Renal cortical epithelial cell (primary cell): ENCODE measurements at places on chromosomes 11 and 22. TPM values are rescaled to one million over a fixed set of nuclear protein-coding genes. Genes with fewer than 3 reads are reported as not detected.

OR52I2 gene
- not detected in 2 replicates for total RNA-seq

- peak; percentile 30 for DNase-seq
Observed at GRCh38 chr11:702462-703461, 3.3 kb upstream of the EPS8L2 start.

- no peak for DNase-seq
Observed at GRCh38 chr11:119363081-119363850, 16.8 kb upstream of the MFRP start.

DNA sequence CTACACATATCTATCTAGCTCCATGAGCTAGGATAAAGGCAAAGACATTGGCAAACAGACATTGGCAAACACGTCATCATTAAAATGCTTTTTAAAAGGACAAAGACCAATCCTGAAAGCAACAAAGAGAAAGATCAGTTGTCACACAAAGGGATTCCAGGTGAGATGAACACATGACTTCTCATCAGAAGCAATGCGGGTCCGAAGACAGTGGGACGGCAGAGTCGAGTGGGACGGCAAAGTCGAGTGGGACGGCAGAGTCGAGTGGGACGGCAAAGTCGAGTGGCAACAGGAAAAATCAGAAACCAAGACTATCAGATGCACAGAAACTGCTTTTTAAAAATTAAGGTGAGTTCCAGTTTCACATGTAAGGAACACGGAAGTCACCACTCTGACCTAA lies 609.5 kb downstream of the BRD1 start:
- DNase-seq = no peak

DNA sequence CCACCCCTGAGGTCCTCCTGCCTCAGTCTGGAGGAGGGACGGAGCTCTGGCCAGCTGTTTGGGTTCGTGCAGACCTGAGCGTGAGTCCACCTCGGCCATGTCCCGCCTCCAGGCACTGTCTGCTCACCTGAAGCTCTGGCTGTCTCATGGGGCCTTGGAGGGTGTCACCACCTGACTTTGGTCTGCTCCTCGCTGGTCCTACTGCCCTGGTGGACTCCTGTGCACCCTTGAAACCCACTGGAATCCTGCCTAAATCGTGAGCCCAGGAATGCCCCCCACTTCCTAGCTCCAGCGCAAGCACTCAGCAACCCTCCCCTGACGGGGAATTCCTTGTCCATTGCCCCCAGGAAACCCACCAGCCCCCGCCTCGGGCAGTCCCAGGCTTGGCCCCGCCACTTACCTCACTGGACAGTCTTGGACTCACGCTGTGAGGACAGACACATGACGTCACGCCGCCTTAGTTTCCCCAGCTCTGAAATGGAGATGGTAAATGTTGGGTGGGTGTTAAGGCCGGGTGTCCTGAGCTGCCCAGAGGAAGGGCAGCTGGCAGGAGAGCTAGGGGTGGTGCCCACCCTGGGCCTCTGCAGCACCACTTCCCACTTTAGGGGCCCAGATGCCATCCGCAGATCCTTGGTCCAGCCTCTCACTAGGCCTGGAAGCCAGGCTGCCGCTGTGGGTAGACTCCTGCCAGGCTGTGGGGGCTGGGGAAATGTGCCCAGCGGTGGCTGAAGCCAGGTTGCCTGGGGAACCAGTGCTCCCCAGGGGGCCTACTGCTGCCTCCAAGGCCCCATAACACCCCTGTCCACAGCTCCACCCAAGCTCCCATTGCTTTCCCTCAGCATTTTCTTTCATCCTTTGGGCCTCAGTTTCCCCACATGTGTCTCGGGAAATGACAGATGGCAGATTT lies 18.2 kb upstream of the TBX1 start:
- no peak for DNase-seq

DNA sequence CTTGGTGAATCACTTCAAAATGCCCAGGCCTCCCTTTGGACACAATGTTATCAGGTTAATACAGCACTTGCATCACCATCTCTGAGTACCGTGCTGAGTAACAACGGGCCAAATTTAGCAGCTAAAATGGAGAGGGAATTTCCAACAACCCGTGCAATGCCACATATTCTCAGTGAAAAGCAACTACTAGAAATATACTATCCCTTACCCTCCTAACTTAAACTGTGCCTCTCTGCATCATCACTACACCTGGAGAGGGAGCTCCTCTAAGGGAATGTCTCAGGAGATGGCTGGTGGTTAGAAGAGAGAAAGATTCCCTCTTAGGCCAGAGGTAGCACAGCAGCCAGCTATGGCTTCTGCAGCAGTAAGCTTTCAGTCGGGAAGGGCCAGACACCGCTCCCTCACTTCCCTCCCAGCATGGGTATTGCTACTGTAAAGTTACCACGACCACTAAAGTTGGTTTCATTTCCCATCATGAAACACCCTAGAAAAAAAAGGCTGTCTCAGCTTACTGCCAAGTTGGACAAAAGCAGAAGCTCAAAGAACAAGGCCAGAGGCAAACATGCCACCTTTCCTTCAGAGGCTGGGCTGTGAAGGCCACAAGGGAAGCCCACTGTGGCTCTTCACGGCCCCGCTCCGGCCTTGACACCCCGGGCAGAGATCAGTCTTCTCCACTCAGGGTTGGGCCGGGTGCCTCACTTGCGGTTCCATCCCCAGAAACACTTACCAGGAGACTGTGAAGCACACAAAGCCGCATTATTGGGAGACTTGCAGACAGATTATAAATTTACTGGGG lies 3.9 kb downstream of the MAML2 start:
- DNase-seq = peak; percentile 81

GRCh38 chr22:30889996-30890480 lies 78.5 kb downstream of the MORC2 start:
- no peak for DNase-seq

- DNase-seq = peak; percentile 19
Observed at GRCh38 chr22:43388420-43388851, 23.4 kb upstream of the MPPED1 start.

DNA sequence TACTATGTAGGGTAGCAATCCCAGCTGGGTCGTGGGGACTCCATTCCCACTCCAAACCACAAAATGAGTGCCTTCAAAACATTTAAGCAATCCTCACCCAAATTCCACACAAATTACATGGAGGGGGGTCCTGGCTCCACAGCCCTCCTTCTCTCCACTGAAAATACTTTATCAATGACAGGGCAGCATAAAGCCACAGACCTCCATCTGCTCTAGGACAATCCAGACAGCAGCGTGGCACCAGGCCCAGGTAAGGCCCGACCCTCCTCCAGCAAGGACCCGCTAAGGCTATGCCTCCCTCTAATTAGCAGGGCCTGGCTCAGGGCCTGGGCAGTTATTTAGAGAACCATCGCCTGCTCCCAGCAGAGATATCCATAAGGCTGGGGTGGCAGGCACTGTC lies at the start of gene PANX3:
Gene PANX3, plus strand, starts transcription at position 365 of the 400 bp plus-strand sequence. CDS start 129 bp downstream, outside the sequence.
- DNase-seq = no peak

DNA sequence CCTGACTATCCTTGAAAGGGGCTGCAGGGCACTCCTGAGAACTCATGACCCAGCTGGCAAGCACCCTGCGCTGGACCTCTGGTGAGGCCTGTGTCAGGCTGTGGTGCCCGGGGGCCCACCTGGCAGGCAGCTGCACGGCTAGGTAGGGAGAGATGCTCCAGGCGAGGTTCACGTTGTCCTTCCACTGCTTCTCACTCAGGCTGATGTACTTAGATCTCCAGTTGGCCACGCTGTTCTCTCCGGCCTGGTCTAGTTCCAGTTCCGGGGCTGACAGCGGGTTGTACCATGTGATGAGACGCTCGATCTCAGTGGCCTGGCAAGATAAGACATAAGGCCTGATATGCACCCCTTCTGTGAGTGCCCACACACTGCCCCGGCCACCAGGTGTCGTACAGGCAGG lies 44.7 kb upstream of the SERPIND1 start:
- DNase-seq = no peak

DNA sequence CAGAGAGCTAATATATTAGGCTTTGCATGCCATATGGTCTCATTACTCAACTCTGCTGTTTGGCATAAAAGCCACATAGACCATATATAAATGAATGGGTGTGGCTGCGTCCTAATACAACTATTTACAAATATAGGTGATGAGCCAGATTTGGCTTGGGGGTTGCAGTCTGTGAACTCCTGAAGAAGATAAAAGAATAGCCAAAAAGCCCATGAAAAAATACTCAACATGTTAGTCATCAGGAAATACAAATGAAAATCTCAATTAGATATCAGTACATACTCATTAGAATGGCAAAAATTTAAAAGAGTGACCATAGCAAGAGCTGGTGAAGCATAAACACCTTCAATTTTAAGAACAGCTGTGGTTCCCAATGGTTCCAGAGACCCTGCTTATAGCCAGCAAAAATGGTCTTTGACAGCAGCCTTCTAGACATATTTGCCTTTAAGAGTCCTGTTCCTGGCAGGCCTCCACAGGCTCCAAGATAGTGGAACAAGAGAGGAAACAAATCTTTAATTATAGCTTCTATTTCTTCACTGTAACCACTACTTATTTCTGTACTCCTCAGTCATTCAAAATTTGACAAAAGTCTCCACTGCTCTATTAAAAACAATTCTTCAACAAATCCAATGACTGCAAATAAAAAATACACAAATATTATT lies 16.1 kb downstream of the C2CD3 start:
- peak; percentile 21 for DNase-seq

DNA sequence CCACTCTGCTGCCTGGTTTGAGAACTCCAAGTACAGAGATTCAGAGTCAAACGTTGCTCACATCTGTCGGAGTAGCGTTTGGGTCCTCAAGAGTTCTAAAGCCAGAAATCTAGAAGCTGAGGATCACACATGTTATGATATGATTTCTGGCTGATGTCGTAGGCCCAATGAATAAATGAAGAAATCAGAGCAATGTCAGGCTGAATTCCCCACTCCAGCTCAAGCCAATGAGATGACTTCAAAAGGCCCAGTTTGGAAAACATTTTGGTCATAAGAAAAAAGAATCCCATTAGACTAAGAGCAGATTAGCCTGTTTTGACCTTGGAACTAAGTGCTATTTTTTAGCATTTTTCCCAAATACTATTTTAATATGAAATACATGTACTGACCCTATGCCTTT lies 106.7 kb downstream of the ETS1 start:
- no peak for DNase-seq

- DNase-seq = peak; percentile 76
Observed at GRCh38 chr11:123111465-123111864, 49.5 kb upstream of the HSPA8 start.
